Astrocyte of the hippocampus (primary cell): ENCODE measurements at places on chromosomes 3 and 15.

- peak; percentile 9 for DNase-seq
Measured at GRCh38 chr3:79467721-79468120, 300.1 kb downstream of the ROBO1 start.

DNA sequence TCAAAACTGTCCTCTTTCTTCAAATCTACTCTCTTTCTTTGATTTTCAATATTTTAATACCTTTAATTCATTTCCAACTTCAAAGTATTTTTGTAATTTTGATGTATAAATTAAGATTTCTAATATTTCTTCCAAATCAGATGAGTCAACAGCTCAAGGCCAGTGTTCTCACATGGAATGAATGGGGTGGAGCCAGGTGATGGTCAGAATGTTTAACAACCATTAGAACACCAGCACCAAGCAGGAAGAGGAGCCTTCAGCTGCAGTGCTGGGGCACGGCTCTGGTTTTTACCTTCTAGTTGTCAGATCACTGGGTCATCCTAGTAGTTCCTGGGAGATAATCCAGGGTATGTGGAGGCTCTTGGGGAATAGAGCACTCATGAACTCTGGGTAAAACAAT lies 494.5 kb upstream of the PDZRN3 start:
- peak; percentile 7 for DNase-seq

DNA sequence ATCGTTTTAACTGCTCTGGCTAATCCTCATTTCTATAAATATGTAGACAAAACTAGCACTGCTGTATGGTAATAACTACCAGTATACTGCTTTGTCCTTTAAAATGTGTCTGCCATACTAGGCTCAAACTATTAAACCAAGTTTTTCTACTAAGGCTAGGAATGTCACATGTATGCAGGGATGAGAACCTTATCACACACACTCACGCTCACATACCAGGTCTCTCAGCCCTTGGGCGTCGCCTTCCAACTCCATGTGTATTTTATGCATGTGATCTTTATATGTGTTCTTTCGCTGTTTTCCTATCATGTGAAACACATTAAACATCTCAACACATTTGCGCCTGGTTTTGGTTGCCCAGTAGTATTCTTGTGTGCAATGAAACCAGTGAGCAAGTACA lies 32.6 kb downstream of the ATP2C1 start:
- DNase-seq = no peak

DNA sequence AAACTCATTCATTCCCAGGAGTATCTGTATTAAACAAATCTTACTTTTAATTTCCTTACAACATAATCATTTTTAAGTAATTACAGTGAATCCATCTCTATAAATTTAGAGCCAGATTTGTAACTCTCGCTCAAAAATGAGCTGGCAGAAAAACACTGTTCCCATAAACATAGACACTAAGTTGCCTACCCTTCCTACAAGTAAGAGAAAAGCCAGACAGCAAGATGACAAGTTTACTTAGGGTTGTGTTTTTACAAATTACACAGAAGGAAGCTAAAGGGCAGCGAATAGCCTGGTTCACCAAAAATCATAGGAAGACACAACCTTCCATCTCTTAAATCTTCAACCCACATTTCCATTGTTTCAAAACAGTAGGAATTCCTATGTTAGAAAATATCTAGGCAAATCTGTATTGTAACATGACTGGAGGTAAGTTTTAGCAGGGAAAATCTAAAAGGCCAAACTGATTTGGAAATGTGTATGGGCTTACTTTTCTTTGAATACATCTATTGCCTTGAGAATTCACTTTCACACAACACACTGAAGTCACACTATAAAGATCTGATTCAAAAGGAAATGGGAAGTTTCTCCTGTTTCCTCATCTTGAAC lies 21.7 kb downstream of the HERC1 start:
- no peak for DNase-seq

GRCh38 chr3:26719134-26719533 lies 96.6 kb downstream of the LRRC3B start:
- peak; percentile 1 for DNase-seq

- no peak for DNase-seq
Measured at GRCh38 chr3:20912406-20912805, 726.4 kb upstream of the SGO1 start.

GRCh38 chr3:133915685-133916658 lies 20.3 kb upstream of the RAB6B start:
- DNase-seq = peak; percentile 68

GRCh38 chr15:55334997-55335396 lies 16.0 kb downstream of the PIGB start:
- no peak for DNase-seq

- DNase-seq = no peak
Measured at GRCh38 chr3:182920515-182921084, 59.7 kb downstream of the DCUN1D1 start.

GRCh38 chr3:69203631-69204314 lies 81.4 kb upstream of the LMOD3 start:
- DNase-seq = no peak

DNA sequence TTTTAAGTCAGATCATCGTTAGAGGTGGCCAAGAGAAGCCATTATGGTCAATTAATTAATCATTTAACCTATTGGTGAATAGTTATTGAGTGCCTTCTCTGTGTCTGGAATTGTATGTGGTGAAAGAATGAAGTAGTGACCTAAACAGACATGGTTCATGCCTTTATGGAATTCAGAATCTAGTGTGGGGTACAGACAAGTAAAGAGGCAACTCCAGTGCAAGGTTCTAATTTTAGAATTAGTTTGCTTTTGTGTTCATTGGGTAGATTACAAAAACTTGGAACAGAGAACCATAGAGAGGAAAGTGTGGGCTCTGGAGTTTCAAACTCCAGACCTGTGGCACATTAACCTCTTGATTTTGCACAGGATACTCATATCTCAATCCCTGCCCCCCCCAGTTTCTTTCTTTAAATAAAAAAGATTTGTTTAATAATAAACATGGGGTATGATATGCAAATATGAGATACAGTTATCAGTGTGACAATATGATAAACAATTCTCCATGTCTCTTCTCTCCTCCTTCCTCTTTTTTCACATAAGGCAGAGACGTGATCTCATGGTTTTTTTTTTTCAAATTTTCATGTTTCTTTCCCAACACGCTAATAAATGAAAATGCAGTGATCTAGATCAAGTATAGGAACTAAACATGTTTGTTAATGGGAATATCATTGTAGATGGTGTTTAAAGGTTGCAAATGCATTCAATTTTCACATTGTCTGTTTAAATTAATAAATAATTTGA lies 117.9 kb downstream of the MITF start:
- no peak for DNase-seq
